ENCODE measurements at places on chromosomes 16 and 17. TPM values are rescaled to one million over a fixed set of nuclear protein-coding genes. Genes with fewer than 3 reads are reported as not detected.
A peak's percentile ranks its signal among the peaks of the same experiment; 100 is the strongest.

The ITGB4 gene
- 30.1 TPM for polyA plus RNA-seq

The SERPINF2 gene
- polyA plus RNA-seq, result 2.4 TPM

The MT3 gene
- not detected for polyA plus RNA-seq

The SLC16A13 gene
- 10.9 TPM for polyA plus RNA-seq

The MYO15B gene
- polyA plus RNA-seq, result 33.5 TPM

The WFDC1 gene
- not detected for polyA plus RNA-seq

The ALDH3A2 gene
- polyA plus RNA-seq, result 140 TPM

DNA sequence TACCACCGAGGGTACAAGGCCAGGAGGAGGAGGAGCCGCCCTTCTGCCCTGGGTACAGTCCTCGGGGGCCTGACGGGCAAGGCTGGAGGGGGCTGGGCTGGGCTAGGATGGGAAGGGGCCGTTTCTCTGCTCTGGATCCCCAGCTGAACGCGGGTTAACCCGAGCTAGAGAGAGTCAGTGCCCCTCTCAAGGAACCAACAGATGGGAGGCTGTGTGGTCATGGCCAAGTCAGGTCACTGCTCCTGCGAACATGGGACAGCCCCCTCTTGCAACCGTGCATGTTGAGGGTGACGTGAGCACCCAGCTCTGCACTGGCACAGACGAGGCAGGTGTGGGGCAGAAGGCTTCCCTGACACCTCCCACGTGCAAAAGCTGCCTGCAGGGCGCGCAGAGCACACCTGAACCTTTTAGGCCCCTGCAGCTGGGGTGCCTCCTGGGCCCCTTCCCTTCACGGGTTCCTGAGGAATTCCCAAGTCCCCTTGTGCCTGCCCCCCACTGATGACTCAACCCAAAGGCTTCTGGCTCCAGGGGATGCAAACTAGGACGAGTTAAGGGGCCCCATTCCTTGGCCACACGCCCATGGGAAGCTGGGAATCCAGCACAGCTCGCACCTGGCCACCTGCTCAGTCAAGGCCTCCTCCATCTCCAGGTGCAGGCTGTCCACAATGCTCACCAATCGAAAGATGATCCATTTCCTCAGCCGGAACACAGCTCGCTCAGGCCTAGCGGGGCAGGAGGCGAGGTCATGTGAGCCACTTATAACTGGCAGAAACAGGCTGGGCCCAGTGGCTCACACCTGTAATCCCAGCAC, 6.3 kb downstream of the MYBBP1A start:
- no peak for DNase-seq

DNA sequence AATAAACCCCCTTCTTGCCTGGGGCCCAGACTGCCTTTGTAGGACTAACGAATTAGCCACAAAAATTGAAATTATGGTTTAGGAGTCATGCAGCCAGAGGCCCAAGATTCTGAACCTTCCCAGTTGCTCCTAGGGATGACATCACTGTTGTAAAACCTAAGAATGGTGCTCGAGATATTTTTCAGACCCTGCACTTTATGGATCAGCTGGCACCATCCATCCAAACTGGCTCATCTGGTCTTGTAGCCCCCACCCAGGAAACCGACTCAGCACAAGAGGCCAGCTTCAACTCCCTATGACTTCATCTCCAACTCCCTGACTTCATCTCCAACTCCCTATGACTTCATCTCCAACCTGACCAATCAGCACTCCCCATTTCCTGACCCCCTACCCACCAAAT, 10.9 kb upstream of the EVPL start:
- DNase-seq, result no peak

- DNase-seq, result peak; percentile 83
These were observed 28.7 kb upstream of the DDX52 start for GRCh38 chr17:37671824-37672547.

DNA sequence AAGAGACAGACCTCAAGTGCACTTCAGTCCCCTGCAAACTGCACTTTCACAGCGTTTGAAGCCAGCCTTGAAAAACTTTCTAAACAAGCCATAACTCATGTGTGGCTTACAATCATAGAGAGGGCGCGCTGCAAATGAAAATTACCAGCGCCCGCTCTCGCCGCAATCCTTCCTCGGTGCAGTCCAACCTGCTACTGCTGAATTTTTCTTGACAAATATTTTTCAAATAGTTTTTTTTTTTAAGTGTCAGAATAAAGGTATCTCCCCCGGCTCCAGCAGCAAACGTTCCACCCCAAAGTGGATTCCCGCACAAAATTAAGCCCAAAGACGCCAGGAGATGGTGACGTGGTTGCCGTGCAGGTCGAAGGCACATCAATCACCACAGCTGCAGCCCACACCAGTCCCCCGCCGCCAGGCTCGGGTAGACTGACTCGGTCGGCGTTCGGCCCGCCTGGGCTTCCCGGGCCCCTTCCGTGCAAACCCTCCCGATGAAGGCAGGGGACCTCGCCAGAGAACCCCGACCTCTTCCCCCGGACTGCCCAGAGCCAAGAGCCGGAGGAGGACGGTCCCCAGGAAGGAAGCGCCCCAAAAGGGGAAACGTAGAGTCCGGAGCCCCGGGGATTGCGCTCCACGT, 630 bp downstream of the GRB2 start:
- DNase-seq, result peak; percentile 42

DNA sequence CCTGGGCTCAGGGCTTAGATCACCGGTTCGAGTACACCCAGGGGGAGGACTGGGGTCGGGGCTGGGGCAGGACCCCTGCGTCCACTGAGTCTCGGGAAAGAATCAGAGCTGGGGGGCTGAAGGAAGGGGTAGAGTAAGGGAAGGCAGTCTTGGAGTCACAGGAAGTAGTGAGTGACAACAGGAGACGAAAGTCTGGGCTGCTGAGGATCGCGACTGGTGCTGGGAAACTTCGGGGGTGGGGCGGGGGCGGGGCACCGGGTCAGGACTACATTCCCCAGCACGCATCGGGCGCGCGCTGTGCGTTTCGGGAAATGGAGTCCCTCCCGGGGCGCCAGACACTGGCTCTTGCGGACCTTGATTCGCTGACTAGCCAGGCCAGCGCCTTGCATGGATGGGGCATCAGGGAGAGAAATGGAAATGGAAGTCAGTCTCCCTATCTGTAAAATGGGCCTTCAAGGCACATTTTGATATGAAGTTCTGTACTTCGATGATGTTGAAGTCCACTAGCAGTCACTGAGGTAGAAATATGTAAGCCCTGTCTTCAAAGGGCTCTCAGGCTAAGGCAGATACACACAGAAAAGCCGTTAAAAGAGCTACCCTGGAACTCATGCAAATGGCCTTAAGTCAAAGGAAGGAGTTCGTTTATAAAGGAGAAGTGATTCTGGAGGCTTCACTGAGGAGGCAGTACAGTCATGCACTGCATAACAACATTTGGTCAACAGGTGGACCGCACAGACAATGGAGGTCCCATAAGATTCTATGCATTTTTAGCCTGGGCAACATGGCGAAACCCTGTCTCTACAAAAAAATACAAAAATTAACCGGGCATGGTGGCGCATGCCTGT, 697 bp downstream of the CTF1 start:
- peak; percentile 71 for DNase-seq

- no peak for DNase-seq
These were observed 56.4 kb downstream of the CMIP start for GRCh38 chr16:81500833-81501521.

DNA sequence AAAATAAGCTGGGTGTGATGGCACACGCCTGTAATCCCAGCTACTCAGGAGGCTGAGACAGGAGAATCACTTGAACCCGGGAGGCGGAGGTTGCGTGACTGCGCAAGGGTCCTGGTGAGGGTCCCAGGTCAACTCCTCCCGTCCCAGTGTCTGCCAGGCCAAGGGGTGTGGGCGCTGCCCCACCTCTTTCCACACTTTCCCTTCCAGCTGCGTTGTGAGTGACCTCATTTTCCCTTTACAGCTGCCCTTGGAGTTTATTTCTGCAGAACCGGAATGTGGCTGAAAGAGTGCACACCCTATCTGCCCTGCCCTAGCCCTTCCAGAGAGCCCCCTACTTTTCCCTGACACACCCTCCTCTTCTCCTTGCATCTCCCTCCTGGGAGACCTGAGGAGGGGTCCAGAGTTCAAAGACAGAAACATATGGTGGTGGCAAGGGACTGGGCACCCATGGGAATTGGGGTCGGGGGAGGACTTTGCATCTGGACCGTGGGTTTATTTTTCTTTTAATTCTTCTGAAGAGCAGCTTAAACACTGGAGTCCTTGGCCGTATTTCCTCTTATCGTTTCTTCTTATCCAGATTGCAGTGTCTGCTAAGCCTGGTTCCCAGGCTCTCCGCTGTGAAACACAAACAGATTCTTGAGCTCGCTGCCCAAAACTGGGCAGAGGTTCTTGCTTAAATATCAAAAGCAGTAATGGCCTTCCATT, 20.9 kb downstream of the MRC2 start:
- no peak for DNase-seq

DNA sequence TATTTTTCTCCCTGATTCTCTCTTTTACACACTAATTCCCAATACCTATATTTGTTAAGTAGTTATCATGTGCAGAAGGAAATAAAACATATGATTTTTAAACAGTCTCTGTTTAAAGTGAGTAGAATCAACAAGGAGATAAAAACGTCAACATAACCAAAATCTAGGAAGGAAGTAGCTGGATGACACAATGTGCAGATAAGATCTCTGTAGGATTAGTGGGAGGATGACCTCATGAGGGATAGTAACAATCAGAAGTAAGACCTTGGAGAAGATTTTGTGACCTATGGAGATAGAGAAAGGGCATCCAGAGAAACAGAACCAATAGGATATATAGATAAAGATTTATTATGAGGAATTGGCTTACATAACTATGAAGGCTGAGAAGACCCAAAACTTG, 262.6 kb upstream of the CDH11 start:
- DNase-seq, result no peak

- no peak for DNase-seq
These were observed 45.8 kb upstream of the HELZ start for GRCh38 chr17:67290711-67291291.

- DNase-seq, result peak; percentile 73
These were observed at the start of gene PPL for GRCh38 chr16:4936991-4937781. Gene PPL, minus strand, starts transcription at chr16:4937148. Its CDS starts 103 bp downstream, at chr16:4937045.

GRCh38 chr16:89723279-89724250, 2.2 kb downstream of the ZNF276 start:
- no peak for DNase-seq

- no peak for DNase-seq
These were observed 27.8 kb upstream of the MRTFB start for GRCh38 chr16:14043278-14043677.

- peak; percentile 99 for DNase-seq
These were observed at the start of gene PSMC3IP for GRCh38 chr17:42577532-42578281. Gene PSMC3IP, minus strand, starts transcription at chr17:42577729. Its CDS starts 43 bp downstream, at chr17:42577686.

DNA sequence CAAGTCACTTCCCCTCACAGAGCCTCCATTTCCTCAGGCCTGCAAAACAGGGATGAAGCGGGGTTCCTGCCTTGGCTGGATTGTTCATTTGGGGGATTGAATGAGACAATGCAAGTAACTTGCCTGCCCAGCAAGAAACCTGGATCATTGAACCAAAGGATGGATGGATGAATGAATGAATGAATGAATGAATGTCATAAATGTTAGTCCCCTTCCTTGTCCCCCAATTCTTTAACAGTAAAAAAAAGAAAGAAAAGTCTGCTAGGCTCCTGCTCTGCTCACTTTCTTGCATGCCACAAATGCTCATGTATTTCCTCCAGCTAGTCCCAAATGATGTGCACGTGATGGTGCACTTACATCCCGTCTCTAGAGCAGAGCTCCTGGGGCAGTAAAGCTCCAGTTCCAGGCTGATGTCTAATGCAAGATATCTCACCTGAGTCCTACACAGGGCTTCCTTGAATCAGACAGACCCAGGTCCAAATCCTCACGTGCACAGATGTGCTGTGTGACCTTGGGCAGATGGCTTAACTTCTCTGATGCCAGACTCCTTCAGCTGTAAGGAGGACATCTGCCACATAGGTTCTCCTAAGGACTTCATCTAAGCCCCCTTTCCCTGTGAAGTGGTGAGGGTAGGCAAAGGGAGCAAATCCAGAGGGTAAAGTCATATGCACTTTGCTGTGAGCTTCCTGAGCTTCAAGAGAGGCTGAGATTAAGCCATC, 45.5 kb downstream of the C16orf82 start:
- DNase-seq, result no peak

DNA sequence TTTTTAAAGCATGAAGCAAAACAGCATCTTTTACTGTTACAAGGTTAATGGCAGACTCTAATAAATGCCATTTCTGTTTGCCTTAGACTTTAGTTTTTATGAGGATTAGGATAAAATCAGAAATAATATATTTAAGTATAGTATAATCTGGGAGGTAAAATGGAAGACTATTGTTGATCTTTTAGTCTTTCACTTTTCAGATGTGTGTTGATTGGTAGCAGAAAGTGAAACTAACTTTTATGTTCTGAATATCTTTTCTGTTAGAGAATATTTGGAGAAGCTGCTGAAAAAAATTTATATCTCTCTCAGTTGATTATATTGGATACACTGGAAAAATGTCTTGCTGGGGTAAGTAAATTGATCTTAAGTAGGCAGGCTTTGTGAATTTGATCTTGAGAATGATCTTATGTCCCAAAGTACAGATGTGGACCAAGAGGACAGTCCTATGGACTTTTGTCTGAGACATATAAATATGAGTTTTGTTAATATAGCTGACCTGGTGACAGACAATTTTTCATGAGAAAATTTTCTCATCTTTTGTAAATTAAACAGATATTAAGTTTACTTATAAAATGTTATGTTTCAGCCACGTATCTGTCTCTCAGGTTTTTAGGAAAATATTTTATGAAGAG, 64.1 kb downstream of the NF1 start:
- no peak for DNase-seq

- DNase-seq, result no peak
These were observed 17.2 kb downstream of the PLCD3 start for GRCh38 chr17:45115015-45115625.

DNA sequence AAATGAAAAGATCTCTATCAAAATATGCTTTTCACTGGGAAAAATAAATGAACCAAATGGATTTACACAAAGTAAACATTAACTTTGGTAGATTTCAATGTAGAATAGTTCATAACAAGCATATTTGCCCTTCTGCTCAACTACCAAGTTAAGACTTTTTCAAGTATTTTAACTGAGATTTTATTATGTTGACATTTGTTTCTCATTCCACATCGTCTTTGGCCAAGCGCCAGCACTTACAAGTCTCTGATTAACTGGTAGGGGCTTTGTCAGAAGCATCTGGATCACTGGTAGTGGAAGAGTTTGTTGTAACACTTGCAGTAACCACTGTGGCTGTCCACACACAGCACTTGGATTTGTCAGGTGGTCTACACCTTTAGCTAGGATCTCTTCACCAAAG, 22.9 kb downstream of the SLFN12L start:
- no peak for DNase-seq

DNA sequence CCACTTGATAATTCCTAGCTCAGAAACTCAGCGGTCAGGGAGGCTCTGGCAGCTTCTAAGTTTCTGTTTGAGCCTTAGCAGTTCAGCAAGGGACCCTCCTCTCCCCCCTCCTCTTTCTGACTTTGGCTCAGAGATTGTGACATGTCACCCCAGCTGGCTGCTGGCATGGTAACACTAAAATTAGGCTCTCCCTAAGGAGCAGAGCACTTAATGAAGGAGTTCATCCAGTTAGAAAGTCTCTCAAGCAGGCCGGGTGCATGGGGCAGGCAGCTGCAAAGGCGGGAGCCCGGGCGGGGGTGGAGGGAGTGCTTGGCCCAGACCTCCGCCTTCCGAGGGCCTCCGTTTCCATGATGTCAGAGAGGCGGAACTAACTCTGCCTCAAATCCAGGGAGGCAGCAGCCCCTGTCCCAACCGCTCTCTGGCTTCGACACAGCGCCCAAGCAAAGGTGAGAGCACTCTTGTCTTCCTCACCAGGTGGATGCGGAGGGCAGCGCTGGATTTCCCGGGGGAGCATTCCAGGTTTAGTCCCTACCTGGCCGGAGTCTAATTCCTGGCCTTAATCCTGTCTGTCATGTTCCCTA, 128.0 kb upstream of the PLCG2 start:
- DNase-seq, result no peak

Measured in A549 (cell line).